ENCODE measurements at places on chromosomes 7 and 10. TPM values are rescaled to one million over a fixed set of nuclear protein-coding genes. Genes with fewer than 3 reads are reported as not detected.

MYOF gene
- polyA plus RNA-seq: 0.18 TPM

CASTOR2 gene
- 1.8 TPM for polyA plus RNA-seq

ABLIM1 gene
- 55.6 TPM for polyA plus RNA-seq

GLI3 gene
- polyA plus RNA-seq: not detected

TMEM130 gene
- not detected for polyA plus RNA-seq

AGBL3 gene
- polyA plus RNA-seq: 0.51 TPM

NEURL1 gene
- polyA plus RNA-seq: 0.57 TPM

KIF11 gene
- polyA plus RNA-seq: 0.64 TPM

YAE1 gene
- 6.1 TPM for polyA plus RNA-seq

ZNF467 gene
- 1.2 TPM for polyA plus RNA-seq

JAKMIP3 gene
- 0.21 TPM for polyA plus RNA-seq

EPO gene
- polyA plus RNA-seq: not detected

OR6V1 gene
- polyA plus RNA-seq: not detected

PAX4 gene
- polyA plus RNA-seq: not detected

RABGEF1 gene
- 50.4 TPM for polyA plus RNA-seq

RAPGEF5 gene
- polyA plus RNA-seq: 1.5 TPM

ZNF804B gene
- polyA plus RNA-seq: not detected

SPDYE17 gene
- not detected for polyA plus RNA-seq

PDSS1 gene
- polyA plus RNA-seq: 4.1 TPM

GATA3 gene
- 0.60 TPM for polyA plus RNA-seq

TRPV6 gene
- not detected for polyA plus RNA-seq

SORCS3 gene
- polyA plus RNA-seq: not detected

PDE1C gene
- polyA plus RNA-seq: not detected

DOCK1 gene
- not detected for polyA plus RNA-seq

PTPRN2 gene
- 5.0 TPM for polyA plus RNA-seq

CLRN3 gene
- not detected for polyA plus RNA-seq

CPED1 gene
- polyA plus RNA-seq: 3.8 TPM

NCF1 gene
- 643 TPM for polyA plus RNA-seq

UCN3 gene
- not detected for polyA plus RNA-seq

DPP6 gene
- polyA plus RNA-seq: not detected

FGFBP3 gene
- polyA plus RNA-seq: 0.56 TPM

HTR5A gene
- polyA plus RNA-seq: not detected

SUFU gene
- polyA plus RNA-seq: 5.2 TPM

PDGFA gene
- polyA plus RNA-seq: 0.36 TPM

CNPY1 gene
- not detected for polyA plus RNA-seq

WNT16 gene
- 4.2 TPM for polyA plus RNA-seq

MOSPD3 gene
- polyA plus RNA-seq: 19.2 TPM

GIMAP6 gene
- 0.45 TPM for polyA plus RNA-seq

SLF2 gene
- 11.8 TPM for polyA plus RNA-seq

DNAH11 gene
- polyA plus RNA-seq: not detected

INMT gene
- 0.13 TPM for polyA plus RNA-seq

FAM204A gene
- 19.5 TPM for polyA plus RNA-seq

DENND2A gene
- 0.31 TPM for polyA plus RNA-seq

ENTPD1 gene
- 17.6 TPM for polyA plus RNA-seq

ANKRD1 gene
- not detected for polyA plus RNA-seq

GNAT3 gene
- polyA plus RNA-seq: not detected

FKBP14 gene
- 2.8 TPM for polyA plus RNA-seq

GDF2 gene
- not detected for polyA plus RNA-seq

ANKRD61 gene
- not detected for polyA plus RNA-seq

ZNF503 gene
- 0.16 TPM for polyA plus RNA-seq

ACTL6B gene
- not detected for polyA plus RNA-seq

CHN2 gene
- polyA plus RNA-seq: 0.74 TPM

CACNB2 gene
- not detected for polyA plus RNA-seq

PKD1L1 gene
- 0.85 TPM for polyA plus RNA-seq

Data from B cell (primary cell).